CD4-positive, alpha-beta memory T cell (primary cell): ENCODE measurements at places on chromosomes 1 and 21.

DNA sequence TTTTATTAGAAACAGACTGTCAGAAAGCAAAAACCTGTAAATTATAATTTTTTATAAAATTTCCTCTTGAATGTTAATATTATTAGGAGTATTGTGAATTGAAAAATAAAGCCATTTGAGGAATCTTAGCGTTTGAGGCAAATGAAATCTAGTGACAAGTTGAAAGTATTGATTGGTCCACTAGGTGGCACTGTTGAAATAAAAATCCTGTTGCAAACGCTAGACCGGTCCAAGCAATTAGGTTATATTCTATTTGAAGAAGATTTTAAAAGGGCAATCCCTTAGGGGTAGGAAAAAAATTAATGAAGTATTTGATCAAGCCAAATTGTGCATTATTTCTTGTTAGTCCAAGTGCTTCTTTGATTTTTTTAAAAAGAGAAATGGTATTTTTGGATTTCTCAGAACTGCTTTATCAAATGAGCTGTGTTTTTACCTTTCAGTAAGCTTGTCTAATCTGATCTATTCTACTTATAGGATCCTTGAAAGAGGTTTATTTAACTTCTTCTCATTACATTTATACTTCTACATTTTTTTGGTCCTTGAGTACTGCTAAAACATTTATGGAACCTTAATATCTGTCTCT is 57.7 kb downstream of the ATG4C start:
- H3K27ac ChIP-seq: no peak overlapping the region
- H3K4me3 ChIP-seq: no peak overlapping the region
- no peaks in the 10 kb centered on the region for H3K36me3 ChIP-seq

GRCh38 chr1:182726912-182727311 is 42.5 kb upstream of the RGS8 start:
- H3K36me3 ChIP-seq: no peaks in the 10 kb centered on the region
- DNase-seq: no peak
- no peak overlapping the region for H3K4me3 ChIP-seq

DNA sequence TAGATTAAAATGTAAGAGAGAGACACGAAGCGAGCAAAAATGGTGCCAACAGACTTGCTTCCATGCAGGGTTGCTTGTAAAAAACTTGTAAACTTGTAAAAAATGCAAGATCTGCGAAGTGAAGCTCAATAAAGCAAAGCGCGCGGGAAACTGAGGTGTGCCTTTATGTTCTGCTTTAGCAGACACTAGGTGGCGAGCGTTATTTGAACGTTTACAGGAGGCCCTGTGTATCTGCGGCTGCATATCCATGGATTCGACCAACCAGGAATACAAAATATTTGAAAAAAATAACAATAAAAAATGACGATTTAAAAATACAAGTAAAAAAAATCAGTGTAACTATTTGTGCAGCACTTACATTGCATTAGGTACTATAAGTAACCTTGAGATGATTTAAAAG is 1.5 kb downstream of the UBE2G2 start:
- H3K4me3 ChIP-seq: no peak overlapping the region
- H3K4me1 ChIP-seq: peaks cover 30% of the 10 kb centered on the region
- H3K27me3 ChIP-seq: no peaks in the 10 kb centered on the region
- DNase-seq: no peak

DNA sequence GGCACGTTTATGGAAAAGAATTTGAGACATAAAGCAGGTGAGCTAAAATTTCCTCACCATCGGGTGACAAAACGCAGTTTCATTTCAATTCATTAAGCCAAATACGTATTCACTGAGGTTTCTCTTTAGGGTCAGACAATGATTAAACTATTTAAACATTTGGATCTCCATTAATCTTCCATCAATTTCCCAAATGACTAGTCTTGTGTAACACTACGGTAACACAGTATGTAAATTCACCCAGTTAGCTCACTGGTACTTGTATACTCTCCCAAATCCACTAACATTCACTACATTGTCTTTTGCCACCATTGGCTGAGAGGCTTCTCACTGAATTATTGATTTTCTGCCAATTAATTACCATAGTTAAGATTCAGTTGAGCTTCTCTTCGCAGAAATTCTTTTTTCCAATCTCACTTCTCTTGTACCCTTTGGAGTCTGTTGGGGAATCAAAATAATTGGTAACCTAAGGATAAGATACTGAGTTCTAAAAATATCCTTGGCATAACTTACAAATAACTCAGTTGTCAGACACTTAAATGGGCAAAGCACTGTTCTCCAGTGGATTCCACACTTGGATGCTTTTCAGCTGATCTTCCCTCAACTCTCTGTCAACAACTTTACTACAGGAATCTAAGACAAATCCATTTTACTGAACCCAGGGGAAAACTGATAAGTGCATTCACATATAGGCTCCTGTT is 40.7 kb downstream of the SIPA1L2 start:
- no peaks in the 10 kb centered on the region for H3K4me1 ChIP-seq
- H3K4me3 ChIP-seq: no peak overlapping the region
- no peaks in the 10 kb centered on the region for H3K27me3 ChIP-seq

DNA sequence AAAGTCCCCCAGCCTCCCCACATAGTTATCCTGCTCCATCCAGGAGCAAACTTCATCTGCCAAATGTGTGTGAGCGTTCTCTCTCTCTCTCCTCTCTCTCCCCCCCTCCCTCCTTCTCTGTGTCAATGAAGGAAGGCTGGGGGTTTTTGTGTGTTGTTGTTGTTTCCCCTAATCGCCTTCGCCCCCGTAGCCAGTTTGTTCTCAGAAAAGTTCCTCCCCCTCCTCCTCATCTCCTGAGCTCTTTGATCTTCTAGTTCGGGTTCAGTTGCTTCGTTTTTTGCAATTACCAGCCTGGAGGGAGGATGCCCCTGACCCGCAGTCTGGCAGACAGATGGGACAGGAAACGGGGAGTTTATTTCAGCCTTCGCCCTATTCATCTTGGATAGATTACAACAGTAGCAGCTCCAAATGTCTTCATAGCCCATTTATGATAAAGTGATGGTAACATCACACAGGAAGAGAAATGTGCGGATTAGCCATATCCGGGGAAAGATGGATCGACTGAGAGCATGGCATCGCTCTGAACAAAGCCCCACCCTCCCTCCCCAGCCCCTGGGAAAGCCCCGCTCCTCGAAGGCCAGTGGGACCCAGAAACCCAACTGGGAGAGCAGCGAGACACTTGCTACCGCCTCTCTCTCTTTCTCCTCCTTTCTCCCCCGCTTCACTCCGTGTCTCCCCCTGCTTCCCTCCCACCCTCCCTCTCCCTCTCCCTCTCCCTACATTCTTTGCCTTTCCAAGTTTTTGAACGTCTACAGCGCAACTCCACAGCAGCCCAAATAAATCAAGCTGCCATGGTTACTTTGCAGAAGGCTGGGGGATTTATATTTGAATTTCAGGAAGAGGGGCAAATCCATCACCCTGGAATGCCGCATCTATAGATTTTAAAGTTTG is 139.7 kb upstream of the ARHGEF16 start:
- H3K36me3 ChIP-seq: no peaks in the 10 kb centered on the region
- no peak overlapping the region for H3K4me3 ChIP-seq
- peaks cover 4% of the 10 kb centered on the region for H3K27me3 ChIP-seq

DNA sequence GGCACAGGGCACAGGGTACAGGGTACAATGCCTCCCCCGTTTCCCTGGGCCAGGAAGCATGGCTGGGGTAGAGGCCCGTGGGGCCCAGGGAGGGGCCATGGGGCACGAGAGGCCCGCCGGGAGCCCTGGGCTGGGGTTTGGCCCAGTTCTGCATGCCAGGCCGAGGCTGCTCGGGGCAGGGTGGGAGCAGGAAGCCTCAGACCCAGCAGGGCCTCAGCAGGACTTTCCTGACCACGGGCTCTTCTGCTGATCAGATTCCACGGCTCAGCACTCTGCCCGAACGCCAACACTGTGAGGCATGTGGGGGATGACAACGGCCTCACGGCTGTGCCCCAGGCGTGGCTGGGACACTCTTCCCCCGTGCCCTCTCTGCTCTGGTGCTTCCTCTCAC is 104.3 kb downstream of the NPHP4 start:
- no peaks in the 10 kb centered on the region for H3K4me1 ChIP-seq
- H3K4me3 ChIP-seq: no peak overlapping the region
- H3K27ac ChIP-seq: no peak overlapping the region
- no peak for DNase-seq

DNA sequence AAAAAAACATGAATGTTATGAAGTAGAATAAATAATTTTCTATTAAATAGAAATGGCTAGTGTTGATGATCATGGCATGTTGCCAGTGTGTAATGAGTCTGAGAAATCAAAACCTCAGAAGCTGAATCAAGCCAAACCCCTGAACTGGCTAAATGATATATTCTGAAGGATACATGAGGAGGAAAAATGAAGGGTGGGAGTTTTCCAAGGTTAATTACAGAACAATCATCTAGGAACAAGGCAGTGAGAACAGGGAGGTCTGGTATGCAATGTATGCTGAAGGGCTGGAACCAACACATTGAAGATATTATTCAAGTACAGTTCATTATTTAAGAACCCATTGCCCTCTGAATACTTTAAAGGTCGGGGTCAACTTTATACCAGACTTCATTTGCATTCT is 309.1 kb upstream of the NRIP1 start:
- H3K4me1 ChIP-seq: no peaks in the 10 kb centered on the region
- no peaks in the 10 kb centered on the region for H3K27me3 ChIP-seq
- no peak overlapping the region for H3K27ac ChIP-seq
- H3K36me3 ChIP-seq: no peaks in the 10 kb centered on the region

- H3K36me3 ChIP-seq: no peaks in the 10 kb centered on the region
- peaks cover 14% of the 10 kb centered on the region for H3K27me3 ChIP-seq
- peaks cover 5% of the 10 kb centered on the region for H3K4me1 ChIP-seq
- no peak overlapping the region for H3K27ac ChIP-seq
Measured at GRCh38 chr21:45409466-45410150, 4.6 kb downstream of the COL18A1 start.

GRCh38 chr1:198681252-198681651 is 42.4 kb downstream of the PTPRC start:
- H3K4me1 ChIP-seq: peaks cover 95% of the 10 kb centered on the region
- no peaks in the 10 kb centered on the region for H3K27me3 ChIP-seq
- H3K36me3 ChIP-seq: peaks cover 4% of the 10 kb centered on the region
- no peak for DNase-seq

- no peaks in the 10 kb centered on the region for H3K4me1 ChIP-seq
- no peak overlapping the region for H3K27ac ChIP-seq
- no peaks in the 10 kb centered on the region for H3K36me3 ChIP-seq
- H3K27me3 ChIP-seq: no peaks in the 10 kb centered on the region
- no peak for DNase-seq
Measured at GRCh38 chr1:232435729-232436128, 194.2 kb downstream of the SIPA1L2 start.

GRCh38 chr1:159981351-159982055 is 27.5 kb upstream of the SLAMF9 start:
- no peaks in the 10 kb centered on the region for H3K36me3 ChIP-seq
- H3K27ac ChIP-seq: no peak overlapping the region

DNA sequence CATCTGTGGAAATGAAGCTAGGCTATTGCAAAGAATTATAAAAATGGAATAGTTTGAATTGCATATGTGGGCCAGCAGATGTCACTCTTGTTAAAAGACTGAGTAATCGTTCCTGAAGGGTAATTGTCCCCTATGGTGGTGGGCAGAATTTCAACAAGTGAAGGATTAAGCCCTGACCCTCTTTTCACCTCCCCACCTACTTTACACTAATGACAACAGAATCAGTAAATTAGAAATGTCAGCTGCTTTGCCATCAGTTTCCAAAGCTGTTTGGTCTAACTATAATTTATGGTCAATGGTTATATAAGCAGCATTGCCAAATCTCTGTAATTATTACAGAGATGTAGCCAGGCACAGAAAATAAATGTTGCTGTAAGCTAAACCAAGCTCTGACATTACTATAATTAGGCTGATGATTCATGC is 898.6 kb downstream of the AMY1C start:
- H3K27me3 ChIP-seq: no peaks in the 10 kb centered on the region
- no peak overlapping the region for H3K4me3 ChIP-seq
- no peaks in the 10 kb centered on the region for H3K36me3 ChIP-seq
- no peak overlapping the region for H3K27ac ChIP-seq
- no peaks in the 10 kb centered on the region for H3K4me1 ChIP-seq

- DNase-seq: no peak
- no peaks in the 10 kb centered on the region for H3K36me3 ChIP-seq
- H3K4me3 ChIP-seq: no peak overlapping the region
- H3K27ac ChIP-seq: no peak overlapping the region
- peaks cover 17% of the 10 kb centered on the region for H3K4me1 ChIP-seq
Measured at GRCh38 chr1:25427696-25428095, 3.0 kb upstream of the MACO1 start.

- H3K4me3 ChIP-seq: no peak overlapping the region
- H3K27me3 ChIP-seq: no peaks in the 10 kb centered on the region
- H3K27ac ChIP-seq: no peak overlapping the region
- H3K4me1 ChIP-seq: peaks cover 13% of the 10 kb centered on the region
Measured at GRCh38 chr1:52520148-52520547, 32.7 kb downstream of the TUT4 start.

DNA sequence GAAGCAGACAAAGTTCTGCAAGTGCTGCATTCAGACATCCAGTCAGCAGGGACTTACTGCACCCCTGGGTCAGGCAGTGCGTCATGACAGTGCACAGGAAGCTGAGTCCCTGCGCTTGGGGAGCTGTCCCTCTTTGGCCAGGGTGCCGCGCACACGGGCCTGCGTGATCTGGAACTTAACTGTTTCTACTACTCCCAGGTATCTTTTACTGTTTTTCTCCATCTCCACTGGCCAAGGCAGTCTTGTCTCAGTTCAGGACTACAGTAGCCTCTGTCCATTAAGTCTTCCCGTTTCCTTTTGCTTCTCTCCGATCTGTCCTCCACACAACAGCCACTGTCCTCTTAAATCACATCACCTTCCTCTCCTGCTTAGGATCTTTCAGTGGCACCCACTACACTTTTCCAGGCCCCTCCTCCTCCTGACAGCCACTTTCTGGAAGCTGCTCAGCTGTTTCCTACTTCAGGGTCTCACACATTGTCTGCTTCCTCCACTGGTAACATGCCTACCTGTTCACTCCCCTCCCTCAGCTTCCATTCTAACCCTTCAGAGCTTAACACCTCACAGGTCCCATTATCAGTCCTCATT is 15.9 kb downstream of the ERRFI1 start:
- H3K27ac ChIP-seq: no peak overlapping the region
- H3K4me3 ChIP-seq: no peak overlapping the region
- no peak for DNase-seq
- no peaks in the 10 kb centered on the region for H3K4me1 ChIP-seq
- no peaks in the 10 kb centered on the region for H3K27me3 ChIP-seq
- no peaks in the 10 kb centered on the region for H3K36me3 ChIP-seq

GRCh38 chr1:91884459-91885212 is 1.3 kb downstream of the TGFBR3 start:
- peak; percentile 39 for DNase-seq
- no peaks in the 10 kb centered on the region for H3K27me3 ChIP-seq
- peak overlapping the region; percentile 67 for H3K4me3 ChIP-seq
- H3K4me1 ChIP-seq: peaks cover 33% of the 10 kb centered on the region
- H3K27ac ChIP-seq: peak overlapping the region; percentile 65
- no peaks in the 10 kb centered on the region for H3K36me3 ChIP-seq

GRCh38 chr1:67919274-67920072 is 86.2 kb upstream of the GNG12 start:
- H3K36me3 ChIP-seq: no peaks in the 10 kb centered on the region
- H3K4me1 ChIP-seq: no peaks in the 10 kb centered on the region
- H3K27me3 ChIP-seq: no peaks in the 10 kb centered on the region
- DNase-seq: no peak

GRCh38 chr1:186078245-186078644 is 296.8 kb downstream of the TPR start:
- H3K4me3 ChIP-seq: no peak overlapping the region
- no peaks in the 10 kb centered on the region for H3K4me1 ChIP-seq
- no peak for DNase-seq
- H3K27me3 ChIP-seq: no peaks in the 10 kb centered on the region
- no peaks in the 10 kb centered on the region for H3K36me3 ChIP-seq
- H3K27ac ChIP-seq: no peak overlapping the region
